ENCODE measurements at places on chromosomes 7 and 10.

DNA sequence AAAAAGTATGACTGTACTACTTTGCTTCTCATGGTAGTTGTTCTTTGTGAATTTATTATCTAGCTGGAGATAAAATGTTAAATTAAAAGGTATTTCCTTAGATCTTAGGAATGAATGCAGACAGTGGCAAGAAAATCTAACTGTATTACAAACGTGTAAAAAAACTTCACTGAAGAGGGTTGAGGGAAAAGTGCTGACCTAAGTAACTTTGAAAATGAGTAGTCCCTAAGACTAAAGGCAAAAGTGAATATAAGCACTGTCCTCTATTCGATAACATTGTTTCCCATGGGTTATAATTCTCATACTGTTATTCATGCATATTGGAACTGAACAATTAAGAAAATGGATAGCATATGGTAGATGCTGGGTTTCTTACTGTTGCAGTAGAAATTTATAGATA lies 146.7 kb upstream of the EFCAB10 start:
- no peak for DNase-seq

DNA sequence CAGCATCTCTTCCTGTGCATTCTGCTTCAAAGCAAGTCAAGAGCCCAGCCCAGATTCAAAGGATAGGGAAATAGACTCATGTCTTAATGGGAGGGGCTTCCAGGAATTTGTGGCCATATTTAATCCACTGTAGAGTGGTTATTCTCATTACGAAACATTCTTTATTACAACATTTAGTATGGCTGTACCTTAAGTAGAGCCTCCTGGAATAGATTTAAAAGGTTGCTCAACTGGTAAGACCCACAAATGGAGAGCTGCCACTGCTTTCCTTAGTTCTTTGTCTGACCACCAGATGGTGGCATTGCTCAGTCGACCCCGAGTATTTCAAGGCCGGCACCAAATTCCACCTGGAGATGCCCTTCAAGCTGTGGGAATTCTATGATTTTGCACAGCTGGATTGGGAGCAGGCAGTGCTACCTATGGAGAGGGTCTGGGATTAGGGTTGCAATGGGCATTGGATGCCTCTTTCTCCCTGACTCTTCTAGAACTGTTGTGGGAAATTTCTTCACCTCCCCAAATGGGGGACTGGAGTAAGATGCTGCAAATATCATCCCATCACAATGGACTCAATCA lies 102.2 kb downstream of the RBM20 start:
- peak; percentile 88 for DNase-seq

DNA sequence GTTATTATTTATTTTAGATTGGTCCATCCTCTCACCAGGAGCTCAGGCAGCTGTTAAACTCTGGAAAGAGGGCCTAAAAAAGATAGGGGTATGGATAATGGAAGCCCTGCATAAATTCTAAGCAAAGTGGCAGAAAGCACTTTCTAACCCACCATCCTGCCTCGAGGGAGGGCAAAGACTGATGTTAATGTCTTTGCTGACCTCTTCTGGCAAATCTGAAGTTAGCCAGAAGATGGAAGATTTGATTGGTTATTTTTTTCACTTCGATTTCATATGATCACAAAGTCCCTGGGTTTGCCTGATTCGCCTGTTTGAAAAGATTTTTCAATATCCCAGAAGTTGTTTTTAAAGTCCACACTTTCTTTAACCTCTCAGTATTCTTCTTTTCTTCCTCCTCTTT lies 24.8 kb downstream of the OR9A2 start:
- peak; percentile 61 for DNase-seq

DNA sequence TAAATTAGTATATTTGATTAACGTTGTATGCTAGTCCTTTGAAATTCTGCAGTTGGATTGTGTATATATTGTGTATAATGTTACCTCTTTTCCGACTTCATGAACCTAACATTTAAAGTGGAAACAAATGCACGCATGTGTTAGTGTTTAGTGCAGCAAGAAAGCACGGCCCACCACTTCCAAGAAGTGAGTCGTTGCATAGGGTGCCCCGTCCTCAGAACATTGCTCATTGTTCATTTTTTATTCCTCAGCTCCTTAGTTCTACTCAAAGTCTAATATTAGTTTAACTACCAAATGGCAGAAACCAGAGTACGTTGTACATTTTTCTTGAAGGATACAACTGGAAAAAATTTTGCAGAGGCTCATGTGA lies 407.6 kb downstream of the AUTS2 start:
- no peak for DNase-seq

- no peak for DNase-seq
These were observed 485.3 kb upstream of the ADARB2 start for GRCh38 chr10:2222631-2223030.

DNA sequence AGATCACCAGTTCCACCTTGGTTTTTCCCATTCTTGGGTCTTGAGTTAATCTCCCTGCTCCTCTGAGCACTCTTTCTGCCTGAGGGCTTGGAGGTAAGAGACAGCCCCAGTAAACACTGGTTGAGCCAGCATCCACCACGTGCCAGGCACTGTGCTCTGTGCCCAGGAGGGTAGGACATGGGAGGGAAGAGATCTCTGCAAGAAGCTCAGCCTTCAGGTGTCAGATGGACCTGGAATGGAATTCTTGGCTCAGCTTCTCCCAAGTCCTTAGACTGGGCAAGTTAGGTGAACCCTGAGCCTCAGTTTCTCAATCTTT lies 2.5 kb downstream of the ZYX start:
- no peak for DNase-seq

DNA sequence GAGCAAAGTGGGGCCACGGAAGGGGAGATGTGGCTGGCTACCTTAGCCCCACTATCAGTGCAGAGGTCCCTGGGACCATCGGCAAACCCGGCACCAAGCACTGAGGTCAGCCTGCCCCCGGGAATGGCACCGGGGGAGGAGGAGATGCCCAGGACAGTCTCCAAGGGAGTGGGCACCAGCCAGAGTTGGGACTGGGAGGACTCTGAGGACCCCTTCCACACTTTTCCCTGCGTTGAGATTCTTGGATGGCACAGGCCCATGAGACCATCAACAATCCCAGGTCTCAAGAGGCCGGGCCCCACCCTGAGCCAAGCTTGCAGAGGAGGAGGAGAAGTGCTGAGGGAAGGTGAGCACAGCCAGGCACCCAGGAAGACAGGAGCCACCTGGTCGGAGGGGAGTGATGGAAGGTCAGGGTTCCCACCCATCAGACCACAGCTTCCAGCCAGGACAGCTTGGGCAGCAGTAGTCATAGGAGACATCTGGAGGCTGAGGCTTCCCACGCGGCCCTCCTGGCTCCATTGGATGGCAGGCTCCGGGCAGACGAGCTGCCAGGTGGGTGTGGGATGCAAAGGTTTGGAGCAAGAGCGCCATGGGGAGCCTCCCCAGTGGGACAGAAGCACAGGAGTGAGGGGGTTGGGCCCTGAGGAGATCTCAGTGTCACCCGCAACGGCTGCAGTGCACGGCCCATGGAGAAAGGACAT lies 2.6 kb upstream of the OPN4 start:
- DNase-seq = no peak

- DNase-seq = no peak
These were observed 18.8 kb upstream of the ARHGAP22 start for GRCh38 chr10:48623607-48624132.

- DNase-seq = no peak
These were observed 640.0 kb downstream of the ACTR3B start for GRCh38 chr7:153399554-153399940.

DNA sequence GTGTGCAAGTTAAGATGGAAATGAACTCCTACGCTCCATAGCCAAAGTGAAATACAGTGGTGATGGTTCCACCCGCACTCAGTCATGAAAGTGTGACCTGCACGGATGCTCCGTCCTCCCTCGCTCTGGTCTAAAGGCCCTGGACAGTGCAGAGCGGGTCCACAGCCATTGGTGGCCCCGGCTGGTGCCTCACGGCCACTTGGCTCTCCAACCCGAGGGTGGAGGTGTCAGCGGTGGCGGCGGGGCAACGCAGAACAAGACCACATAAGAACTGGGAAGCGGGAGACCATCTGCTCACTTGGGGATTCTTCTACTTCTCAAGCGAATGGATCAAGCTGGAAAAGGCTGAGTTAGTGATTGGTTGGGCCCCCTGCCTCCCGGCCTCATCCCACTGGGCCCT lies 60.7 kb downstream of the NKX6-2 start:
- DNase-seq = no peak

DNA sequence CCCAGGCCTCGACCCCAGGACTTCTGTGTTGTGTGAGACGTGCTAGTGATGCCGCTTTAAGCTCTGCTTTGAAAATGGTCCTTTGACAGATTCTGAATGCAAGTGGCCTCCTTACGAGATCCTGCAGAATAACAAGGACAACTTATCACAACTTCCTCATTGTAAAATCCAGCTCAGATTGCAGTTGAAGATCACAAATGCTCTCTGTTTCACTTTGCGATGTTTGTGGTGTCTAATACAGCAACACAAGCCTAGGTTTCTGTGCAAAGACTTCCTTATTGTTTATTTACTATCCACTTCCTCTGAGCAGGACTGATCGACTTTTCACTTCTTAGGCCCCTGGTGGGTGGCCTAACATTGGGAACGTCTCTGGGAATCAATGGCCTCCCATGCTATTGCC lies 31.7 kb upstream of the INSIG1 start:
- no peak for DNase-seq

- no peak for DNase-seq
These were observed 84.5 kb downstream of the CARD11 start for GRCh38 chr7:2959103-2959680.

- DNase-seq = peak; percentile 29
These were observed 365 bp downstream of the YME1L1 start for GRCh38 chr10:27153845-27154193.

- no peak for DNase-seq
These were observed 3.0 kb downstream of the TBATA start for GRCh38 chr10:70782086-70782745.

DNA sequence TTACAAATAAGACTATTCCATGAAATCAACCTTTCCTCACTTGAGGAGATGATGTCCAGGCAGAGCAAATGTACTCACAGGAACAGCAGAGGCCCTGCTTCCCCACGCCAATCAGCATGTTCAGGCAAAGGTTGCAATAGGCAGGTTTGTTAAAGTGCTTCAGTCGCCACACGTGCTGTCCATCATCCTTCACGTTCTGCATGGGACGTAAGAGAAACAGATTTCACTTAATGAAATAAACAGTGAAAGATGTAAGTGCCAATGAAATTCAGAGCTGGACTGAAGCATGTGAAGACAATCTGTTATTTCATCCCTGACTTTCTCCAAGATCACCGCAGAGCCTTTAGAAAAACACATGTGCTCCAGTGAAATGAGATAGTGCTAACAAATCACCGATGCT lies 217.4 kb downstream of the DGKB start:
- DNase-seq = no peak

- no peak for DNase-seq
These were observed 323.4 kb downstream of the PAXIP1 start for GRCh38 chr7:154679379-154680053.

DNA sequence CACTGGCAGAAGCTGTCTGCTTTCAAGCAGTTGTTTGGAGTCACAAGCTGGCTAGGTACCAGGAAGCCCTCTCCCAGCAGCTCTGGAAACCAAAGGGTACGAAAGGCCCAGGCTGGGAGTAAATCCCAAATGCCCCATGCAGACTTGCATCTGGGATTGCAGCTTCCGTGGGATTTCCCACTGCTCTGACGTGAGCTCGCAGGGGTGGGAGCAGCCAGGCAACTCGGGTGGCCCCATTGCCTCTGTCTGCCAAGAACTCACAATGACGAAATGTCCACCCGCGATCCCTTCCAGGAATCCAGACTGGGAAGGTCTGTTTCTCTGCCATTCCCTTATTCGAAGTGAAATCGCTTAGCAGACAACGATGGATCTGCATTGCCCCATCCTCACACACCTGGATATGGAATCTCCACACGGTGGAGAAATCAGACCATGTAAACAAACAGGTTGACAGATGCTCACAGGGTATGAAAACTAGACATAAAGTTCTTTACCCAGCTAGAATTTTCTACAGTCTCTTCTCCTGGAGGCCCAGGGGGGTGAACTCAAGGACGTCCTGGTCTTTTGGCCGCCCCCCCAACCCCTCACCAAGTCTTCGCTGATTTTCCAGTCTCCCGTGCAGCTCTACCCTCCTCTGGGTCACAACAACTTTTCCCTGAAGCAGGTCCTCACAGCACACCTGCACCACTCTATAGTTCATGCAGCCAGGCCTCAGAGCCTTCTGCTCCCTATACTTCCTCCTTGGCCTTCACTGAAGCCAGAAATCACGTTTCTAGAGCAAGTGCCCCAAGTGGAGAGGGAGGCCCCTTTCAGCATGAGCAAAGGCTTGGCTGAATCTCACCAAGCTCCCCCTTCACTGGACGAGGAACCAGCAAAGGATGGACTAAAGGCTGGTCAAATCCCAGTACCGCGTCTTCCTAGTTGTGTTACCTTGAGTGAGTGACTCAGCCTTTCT lies 20.0 kb downstream of the SH3PXD2A start:
- DNase-seq = peak; percentile 62

DNA sequence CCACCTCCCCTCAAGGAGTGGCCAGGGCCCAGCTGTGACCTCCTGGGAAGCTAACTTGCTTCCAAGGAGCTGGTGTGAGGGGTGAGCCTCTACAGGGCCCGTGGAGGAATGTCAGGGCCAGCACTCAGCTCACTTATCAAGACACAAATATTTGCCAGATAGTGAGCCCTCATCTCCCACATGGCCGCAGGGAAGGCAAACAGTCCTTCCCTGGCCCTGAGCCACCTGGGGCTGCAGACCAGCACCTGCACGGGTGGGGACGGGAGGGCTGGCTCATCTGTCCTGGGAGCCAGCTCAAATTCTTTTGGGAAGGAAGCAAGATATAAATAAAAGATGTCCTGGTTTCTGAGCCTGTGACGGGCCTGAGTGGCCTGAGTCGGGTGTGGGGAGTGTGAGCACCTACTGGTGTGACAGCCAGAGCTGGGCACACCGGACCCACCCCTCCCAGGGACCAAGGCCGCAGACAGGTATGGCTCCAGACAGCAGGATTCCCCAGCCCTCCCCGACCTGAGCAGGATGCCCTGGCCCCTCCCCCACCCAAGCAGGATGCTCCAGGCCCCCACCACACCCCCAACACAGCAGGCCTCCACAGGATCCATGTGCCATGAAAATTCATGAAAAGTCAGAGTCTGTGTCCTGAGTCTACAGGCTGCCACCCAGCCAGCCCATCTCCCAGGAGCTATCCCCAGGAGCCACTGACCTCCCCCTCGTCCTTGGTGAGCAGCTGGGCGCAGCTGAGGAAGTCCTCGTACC lies 148.0 kb downstream of the MAPK8 start:
- peak; percentile 23 for DNase-seq

GRCh38 chr10:21238044-21238443 lies 287.4 kb downstream of the SKIDA1 start:
- DNase-seq = no peak

DNA sequence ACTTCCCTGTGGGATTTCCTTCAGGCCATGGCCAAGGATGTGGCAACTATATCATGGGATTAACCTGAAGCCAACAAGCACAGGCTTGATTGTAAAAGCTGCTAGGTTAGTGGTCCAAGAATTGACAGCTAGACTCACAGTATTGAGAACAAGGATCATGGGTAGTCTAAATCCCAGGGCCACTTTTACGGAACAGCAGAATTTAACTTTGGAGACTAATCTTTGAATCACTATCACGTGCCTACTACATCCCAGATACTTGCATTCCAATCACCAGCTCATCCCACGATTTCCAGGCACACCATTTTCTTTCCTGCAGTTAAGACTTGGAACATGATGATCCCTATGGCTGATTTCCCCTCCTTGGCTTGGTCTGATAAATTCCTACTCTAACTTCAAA lies 65.6 kb upstream of the ADO start:
- DNase-seq = peak; percentile 11

Measured in choroid plexus epithelial cell (primary cell).